ENCODE measurements at places on chromosomes 2 and 18.
A peak's percentile ranks its signal among the peaks of the same experiment; 100 is the strongest.

GRCh38 chr2:184879671-184880070, 281.3 kb downstream of the ZNF804A start:
- DNase-seq = no peak

GRCh38 chr18:1954583-1955312, 616.6 kb downstream of the METTL4 start:
- DNase-seq = no peak

GRCh38 chr2:96470109-96470508, 35.0 kb downstream of the NEURL3 start:
- DNase-seq = no peak

- DNase-seq = no peak
These were observed 70.2 kb downstream of the CDCA7 start for GRCh38 chr2:173424886-173425285.

DNA sequence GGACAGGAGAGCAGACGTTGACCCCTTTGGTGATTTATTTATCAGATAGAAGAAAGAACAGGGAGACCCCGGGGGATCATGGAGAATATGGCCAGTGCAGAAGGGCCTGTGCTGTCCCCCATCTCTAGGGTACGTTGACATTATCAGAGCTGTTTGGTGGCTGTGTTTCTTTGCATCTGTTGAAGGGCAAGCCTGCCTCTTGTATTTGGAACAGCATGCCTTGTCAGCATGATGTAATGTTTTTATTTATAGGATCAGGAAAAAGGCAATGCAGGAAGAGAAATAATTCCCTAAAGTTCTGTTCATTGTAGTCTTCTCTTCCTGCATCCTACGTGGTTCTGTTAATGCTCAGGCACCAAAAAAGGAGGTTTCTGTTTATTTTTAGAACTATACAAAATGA, 49.8 kb upstream of the CABYR start:
- no peak for DNase-seq

DNA sequence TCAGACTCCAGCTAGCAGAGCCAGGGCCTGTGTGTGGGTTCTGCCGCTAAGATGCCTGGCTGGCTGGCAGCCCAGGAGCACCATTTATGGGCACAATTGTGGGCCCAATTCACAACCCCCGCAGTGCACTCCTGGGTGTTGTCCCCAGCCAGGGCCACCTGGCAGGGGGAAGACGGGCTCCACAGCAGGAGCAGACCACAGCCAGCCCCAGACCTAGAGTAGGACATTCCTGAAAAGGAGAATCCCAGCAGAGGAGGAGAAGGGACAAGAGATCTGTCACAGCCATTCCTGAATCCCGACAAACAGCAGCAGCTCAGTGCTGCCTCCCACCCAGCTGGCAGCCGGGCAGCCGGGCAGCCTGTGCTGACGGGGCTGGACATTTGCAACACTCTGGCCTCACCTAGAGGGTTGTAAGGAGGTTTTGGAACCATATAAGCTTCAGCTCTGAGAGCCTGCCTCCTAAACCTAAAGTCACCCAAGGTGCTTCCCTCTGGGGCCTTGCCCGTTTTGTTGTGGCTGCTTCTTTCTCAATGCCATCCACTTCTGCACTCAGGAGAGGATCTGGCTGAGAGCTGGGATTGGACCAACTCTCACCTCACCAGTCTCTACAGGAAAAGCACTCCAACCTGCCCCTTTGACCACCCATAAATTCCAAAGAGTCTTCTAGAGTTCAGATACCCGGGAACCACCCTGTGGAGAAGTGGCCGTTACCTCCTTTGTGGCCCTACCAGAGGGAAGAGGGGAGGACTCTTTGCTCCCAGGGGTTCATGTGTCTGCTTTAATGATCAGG, 4.1 kb upstream of the TMEM177 start:
- DNase-seq = no peak

- DNase-seq = no peak
These were observed 23.4 kb downstream of the LYPD1 start for GRCh38 chr2:132646540-132647108.

GRCh38 chr2:182655750-182656149, 60.3 kb upstream of the DNAJC10 start:
- no peak for DNase-seq

GRCh38 chr2:210938228-210938627, 381.8 kb downstream of the CPS1 start:
- DNase-seq = no peak

GRCh38 chr2:207252979-207253645, 87.4 kb upstream of the KLF7 start:
- no peak for DNase-seq

DNA sequence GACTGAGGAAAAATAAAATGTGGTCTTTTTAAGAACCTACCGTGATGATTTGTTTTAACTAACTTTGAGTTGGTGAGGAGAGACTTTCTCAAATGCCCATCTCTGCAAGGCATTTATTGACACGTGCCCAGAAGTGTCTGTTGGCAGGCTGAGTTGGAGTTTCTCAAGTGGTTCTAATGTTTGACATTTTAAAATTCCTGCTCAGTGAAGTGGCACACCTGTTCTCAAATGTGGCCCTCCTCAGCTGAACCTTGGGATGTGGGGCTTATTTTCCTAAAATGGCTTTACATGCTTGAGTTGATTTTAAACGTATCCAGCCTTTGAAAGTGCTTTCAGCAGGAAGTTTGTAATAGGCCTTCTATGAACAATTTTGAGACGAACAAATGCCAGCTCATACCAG, 876 bp upstream of the CAVIN2 start:
- peak; percentile 8 for DNase-seq

- no peak for DNase-seq
These were observed 471.0 kb upstream of the HNMT start for GRCh38 chr2:137493261-137493660.

DNA sequence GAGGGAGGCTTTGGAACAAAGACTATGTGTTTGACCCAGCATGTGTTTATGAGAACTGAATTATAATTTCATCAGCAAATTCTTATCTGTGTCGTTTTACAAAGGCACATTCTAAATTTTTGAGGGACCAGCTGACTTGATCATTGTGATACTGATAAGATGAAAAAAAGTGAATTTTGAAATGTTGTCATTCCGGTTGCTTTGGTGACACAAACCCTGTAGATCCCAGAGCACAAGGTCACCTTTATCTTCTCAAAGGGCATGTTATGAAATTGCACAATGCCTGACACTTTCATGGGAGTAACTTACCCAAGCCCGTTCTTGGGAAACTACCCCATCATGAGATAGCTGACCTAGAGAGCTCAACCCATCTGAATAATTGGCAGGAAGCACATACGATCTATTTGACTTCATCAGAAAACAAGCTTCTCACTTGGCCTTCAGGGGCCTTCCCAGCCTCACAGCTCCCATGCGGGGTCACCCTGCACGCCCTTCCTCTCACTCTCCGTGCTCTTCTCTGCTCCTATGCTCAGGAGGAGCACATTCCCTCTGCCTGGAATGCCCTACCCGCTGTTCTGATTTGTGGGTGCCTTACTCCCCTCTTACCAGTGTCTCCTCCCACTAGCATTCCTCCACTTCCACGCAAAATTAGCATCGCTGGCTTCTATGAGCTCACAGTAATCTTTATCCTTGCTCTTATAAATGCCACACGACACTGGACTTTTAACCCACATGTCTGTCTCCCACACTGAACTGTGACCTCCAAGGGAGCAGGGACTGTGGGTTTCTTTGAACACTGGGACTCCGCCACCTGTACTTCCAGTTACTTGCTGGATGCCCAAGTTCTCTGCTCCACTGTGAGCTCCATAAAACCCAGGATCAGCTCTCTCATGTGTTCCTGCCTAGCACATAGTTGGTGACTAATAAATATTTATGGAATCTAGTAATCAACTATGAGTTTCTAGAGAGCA, 555.8 kb upstream of the ID2 start:
- DNase-seq = no peak

DNA sequence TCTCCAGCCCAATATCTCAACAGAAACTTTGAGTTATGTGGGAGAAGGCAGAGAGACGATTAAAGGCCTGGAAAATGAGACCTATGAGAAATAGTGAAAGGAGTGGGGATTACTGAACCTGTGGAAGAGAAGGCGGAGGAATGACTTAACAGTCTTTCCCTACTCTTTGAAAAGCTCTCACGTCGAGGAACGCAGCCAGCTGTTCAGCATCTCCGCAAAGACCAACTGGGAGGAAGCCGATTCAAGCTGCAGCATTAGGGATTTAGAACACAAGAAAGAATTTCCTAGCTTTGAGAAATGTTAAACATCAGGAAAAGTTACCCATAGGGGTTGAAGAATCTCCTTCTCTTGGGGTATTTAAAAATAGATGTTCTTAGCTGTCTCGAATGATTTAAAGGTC, 233.2 kb upstream of the PARD3B start:
- DNase-seq = no peak

- peak; percentile 2 for DNase-seq
These were observed 80.4 kb downstream of the STK39 start for GRCh38 chr2:168166902-168167510.

DNA sequence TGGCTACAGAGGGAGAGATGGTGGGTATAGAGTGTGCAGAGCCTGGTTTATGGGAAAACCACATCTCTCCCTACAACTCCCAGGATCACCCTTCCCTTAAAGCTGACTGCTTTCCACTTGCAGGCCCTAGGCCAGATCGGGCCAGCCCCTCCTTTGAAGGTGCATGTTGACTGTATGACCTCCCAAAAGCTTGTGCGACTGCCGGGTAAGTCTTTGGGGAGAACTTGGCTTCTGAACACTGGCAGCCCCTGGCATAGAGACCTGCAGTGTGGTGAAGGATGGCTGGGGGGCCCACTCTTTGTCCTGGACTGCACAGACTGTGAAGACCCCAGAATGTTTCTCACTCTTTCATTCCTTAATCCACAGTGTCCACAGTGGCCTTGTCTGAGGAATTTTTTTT, 19.5 kb downstream of the CAD start:
- DNase-seq = no peak

DNA sequence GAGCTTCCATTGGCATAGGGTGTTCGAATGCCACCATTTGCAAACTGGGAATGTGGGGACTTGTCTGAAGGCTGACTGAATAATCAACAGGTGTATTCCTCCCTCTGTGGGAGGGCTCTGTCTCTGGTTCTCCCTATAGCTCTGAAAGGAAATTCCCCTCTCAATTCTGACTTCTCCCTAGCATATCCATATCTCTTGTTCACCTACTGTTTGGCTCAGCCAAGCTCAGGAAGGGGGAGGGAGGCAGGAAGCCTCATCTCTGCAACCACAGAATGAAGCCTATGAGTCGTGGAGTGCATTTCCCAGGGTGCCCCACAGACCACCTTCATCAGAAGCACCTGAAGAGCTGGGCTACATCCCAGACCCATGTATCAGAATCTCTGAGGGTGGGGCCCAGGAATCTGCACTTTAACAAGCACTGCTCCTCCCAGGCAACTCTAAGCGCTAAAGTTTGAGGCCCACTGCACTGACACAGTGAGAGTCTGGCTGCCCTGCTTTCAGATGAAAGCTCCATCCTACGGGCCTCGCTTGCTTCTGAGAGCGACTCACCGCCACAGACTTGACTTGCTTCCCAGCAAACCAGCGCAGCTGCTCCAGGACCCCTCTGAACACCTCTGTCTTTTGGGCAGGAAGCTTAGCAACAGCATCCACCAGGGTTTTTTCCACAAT, 32.0 kb downstream of the XDH start:
- no peak for DNase-seq

GRCh38 chr2:119795309-119796303, 35.9 kb downstream of the PTPN4 start:
- DNase-seq = no peak

DNA sequence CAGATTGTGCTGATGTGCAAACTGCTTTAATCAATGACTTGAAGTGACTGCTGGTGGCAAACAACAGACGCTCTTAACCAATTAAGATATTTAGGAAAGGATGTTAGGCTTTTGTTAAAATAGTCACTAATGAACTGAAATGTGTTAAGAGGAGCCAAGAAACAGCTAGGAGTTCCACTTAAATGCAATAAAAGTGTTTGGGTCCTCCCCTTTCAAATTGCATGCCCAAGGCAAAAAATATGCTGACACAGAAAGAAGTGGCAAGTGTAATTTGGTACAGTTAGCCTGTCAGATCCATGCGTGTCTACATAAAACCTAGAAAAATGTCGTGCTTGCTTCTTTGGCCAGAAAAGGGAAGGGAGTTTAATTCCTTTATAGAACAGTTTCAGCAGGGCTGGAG, 61.9 kb downstream of the XRCC5 start:
- no peak for DNase-seq

GRCh38 chr2:212135739-212136138, 402.9 kb downstream of the ERBB4 start:
- no peak for DNase-seq

DNA sequence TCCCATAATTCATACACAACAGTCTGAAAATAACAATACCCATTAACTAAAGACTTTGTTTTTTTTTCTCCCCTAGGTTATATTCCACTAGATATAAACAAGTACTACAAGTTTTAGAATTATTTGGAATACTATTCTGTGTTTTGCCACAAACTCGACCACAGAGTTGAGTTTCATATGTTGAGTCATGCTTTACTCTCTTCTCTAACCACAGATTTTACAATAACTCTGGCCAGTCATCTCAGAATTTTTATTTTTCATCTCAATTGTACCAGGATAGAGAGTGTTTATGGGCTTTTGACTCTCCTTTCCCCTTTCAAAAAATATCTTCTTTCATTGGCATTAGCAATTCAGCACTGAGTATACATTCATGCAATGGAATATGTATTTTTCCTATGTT, 348.7 kb upstream of the GALNT5 start:
- DNase-seq = peak; percentile 29

DNA sequence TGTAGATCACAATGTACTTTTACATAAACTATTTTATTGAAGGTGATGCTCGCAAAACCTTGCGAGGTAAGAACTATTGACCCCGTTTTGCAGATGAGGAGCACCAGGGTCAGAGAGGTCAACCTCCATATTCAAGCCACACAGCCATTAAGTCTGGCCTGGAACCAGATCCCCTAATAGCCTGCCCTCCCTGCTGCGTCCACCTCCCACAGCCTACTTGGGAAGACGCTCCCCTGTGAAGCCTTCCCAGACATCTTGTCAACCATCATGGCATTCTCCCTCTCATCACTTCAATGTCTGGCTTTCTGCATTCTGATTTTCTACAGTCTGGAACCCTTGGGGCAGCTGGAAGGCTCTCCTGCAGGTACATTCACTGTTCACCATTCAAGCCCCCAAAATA, 101.0 kb downstream of the TTC32 start:
- DNase-seq = no peak

DNA sequence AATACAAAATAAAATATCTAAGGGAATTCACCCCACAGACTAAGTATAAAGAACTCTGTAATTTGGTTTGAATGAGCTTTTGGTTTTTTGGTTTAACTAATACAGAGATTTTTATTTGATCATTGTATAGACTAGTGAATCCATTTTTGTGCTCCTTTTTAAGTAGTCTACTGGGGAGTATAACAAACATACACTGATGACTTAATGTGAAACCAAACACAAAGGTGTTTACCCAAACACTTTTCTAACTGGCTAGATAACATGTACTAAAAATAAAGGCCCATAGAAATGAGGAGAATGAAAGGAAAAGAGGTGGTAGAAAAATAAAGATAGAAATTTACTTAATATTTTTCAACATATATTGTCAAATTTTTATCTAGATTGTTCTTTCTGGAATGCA, 146.0 kb downstream of the NRXN1 start:
- DNase-seq = no peak
